Hepatocyte (in vitro differentiated cells): ENCODE measurements at places on chromosomes 7 and 10. TPM values are rescaled to one million over a fixed set of nuclear protein-coding genes. Genes with fewer than 3 reads are reported as not detected.

ENKUR gene
- total RNA-seq, result 1.4 and 3.1 TPM in 2 replicates

SNX10 gene
- 6.3 and 8.2 TPM in 2 replicates for total RNA-seq

DNA sequence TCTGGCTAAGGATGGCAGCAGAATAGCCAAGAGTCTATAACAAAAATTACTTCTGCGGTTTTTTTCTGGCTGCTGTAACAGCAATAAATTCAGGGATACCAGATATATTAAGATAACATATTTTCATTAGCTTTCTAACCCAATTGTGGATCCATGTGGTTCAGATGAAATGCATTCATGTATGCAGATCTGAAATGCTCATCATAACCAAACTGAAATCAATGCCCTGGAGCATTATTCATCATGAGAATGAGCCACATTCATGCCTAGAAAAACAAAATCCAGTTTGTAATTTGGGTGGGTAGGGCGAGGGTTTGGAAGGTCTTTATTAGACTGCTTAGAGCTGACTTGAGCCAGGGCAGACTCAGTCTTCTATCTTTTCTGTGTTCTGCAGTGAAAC lies 69.8 kb upstream of the SEMA3A start:
- DNase-seq, result no peak
- no peaks in the 10 kb centered on the region for H3K27me3 ChIP-seq
- H3K4me1 ChIP-seq, result no peaks in the 10 kb centered on the region
- H3K27ac ChIP-seq, result no peak overlapping the region

DNA sequence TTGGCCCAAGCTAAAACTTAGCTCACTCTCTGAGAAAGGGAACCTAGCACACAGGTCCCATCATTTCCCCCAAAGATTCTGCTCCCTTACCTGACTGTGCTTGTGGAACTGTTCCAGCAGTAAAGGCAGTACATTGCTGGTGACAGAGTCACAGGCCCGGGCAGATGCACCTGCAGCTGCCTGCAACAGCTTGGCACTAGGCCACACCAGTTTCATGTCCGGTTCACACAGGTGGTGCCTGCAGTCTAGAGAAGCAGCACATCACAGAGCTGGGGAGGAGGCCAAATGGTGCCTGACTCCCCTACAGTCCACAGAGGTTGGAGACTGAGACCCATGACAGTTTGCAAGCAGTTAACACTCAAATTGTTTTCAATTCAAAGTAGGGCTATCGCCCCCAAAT lies 22.2 kb downstream of the ZDHHC16 start:
- peaks cover 7% of the 10 kb centered on the region for H3K4me1 ChIP-seq
- no peak overlapping the region for H3K27ac ChIP-seq
- DNase-seq, result no peak
- no peak overlapping the region for H3K4me3 ChIP-seq
- H3K27me3 ChIP-seq, result no peaks in the 10 kb centered on the region
- no peaks in the 10 kb centered on the region for H3K36me3 ChIP-seq

DNA sequence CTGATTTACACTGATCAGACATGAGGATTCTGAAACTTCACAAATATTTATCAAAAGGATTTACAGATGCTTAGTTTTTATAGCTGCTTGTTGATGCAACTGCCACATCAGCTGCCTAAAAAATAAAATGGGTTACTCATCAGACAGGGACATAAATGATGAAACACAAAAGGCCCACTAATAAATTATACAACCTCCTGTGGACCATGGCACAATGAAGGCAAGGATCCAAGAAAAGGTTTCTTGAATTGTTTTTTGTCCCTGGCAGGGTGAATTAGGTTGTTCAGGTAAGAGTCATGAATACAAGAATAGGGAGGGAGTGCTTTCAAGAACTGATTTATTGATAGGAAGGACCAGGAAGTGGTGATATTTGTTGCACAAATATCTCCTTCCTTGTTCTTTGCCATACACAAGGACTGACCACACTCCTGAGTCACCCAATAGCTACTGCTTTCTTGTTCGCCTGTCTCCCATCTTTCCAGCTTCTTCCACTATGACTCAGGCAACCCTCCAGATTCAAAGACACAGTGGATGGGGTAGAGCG lies 234.5 kb downstream of the AHR start:
- no peaks in the 10 kb centered on the region for H3K27me3 ChIP-seq
- DNase-seq, result no peak
- H3K4me3 ChIP-seq, result no peak overlapping the region
- no peaks in the 10 kb centered on the region for H3K4me1 ChIP-seq

DNA sequence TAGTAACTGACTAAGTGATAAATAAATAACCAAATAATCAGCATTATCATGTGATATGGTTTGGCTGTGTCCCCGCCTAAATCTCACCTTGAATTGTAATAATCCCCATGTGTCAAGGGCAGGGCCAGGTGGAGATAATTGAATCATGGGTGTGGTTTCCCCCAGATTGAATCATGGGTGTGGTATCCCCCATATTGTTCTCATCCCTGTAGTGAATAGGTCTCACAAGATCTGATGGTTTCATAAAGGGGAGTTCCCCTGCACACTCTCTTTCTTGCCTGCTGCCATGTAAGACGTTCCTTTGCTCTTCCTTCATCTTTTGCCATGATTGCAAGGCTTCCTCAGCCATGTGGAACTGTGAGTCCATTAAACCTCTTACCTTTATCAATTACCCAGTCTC lies 72.1 kb upstream of the NRP1 start:
- H3K4me3 ChIP-seq, result no peak overlapping the region

GRCh38 chr7:30379131-30379530 lies 94.7 kb downstream of the ZNRF2 start:
- H3K27me3 ChIP-seq, result no peaks in the 10 kb centered on the region
- no peak for DNase-seq
- H3K4me1 ChIP-seq, result peaks cover 4% of the 10 kb centered on the region

- no peaks in the 10 kb centered on the region for H3K4me1 ChIP-seq
- H3K27me3 ChIP-seq, result no peaks in the 10 kb centered on the region
- DNase-seq, result no peak
- H3K4me3 ChIP-seq, result no peak overlapping the region
- no peak overlapping the region for H3K27ac ChIP-seq
Observed at GRCh38 chr7:33458581-33458980, 329.2 kb downstream of the BBS9 start.

GRCh38 chr10:119775529-119775928 lies 49.7 kb downstream of the INPP5F start:
- no peaks in the 10 kb centered on the region for H3K36me3 ChIP-seq
- no peaks in the 10 kb centered on the region for H3K27me3 ChIP-seq
- H3K4me3 ChIP-seq, result no peak overlapping the region
- no peak overlapping the region for H3K27ac ChIP-seq
